Aorta (tissue), 5 donors: ENCODE measurements at places on chromosomes 2 and 18. TPM values are rescaled to one million over a fixed set of nuclear protein-coding genes. Genes with fewer than 3 reads are reported as not detected.

FOXD4L1 gene
- total RNA-seq = 0.16 TPM

- DNase-seq = no peak
Observed at GRCh38 chr2:105274046-105274445, 32.5 kb downstream of the GPR45 start.

GRCh38 chr18:22465859-22466457, 48.2 kb upstream of the CTAGE1 start:
- no peak for DNase-seq

GRCh38 chr2:51490576-51491234, 458.8 kb upstream of the NRXN1 start:
- no peak for DNase-seq

GRCh38 chr2:55810622-55811020, 113.0 kb downstream of the EFEMP1 start:
- DNase-seq = no peak

SERPINB7 gene
- total RNA-seq = not detected

DES gene
- total RNA-seq = 282 TPM

GRCh38 chr2:195646424-195646823, 10.6 kb upstream of the SLC39A10 start:
- DNase-seq = no peak

DNA sequence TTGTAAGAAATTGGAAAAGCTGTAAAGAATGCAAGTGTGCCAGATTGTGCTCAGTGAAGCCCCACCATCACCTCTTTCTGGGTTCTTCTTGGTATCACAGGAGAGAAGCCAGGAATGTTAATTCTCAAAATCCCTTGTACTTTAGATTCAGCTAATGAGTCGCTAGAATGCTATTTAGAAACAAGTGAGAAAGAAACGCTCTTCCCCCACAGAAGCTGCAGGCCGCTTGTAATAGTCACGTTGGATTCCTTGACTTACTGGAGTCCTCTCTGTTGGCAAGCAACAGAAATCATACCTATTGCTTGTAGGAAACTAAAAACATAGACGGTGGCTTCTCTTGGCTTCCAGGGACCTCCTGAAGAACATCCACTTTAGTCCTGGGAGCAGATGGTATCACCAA, 375.6 kb upstream of the LRATD1 start:
- DNase-seq = no peak

GRCh38 chr18:79697976-79698375, 18.4 kb downstream of the CTDP1 start:
- peak; percentile 14 for DNase-seq

EML6 gene
- total RNA-seq = 2.6 TPM

C2orf80 gene
- total RNA-seq = not detected

DNA sequence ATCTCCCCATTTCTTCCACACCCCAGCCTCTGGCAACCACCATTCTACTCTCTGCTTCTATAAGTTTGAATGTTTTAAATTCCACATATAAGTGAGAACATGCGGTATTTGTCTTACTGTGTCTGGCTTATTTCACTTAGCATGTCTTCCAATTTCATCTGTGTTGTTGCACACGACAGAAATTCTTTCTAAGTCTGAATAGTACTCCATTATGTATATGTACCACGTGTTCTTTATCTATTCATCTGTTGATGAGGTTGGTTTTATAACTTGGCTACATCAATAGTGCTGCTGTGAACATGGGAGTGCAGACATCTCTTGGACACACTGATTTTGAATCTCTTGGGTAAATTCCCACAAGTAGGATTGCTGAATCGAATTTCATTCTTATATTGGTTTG, 31.8 kb upstream of the MTX2 start:
- DNase-seq = no peak

GRCh38 chr2:96881349-96882195, 11.7 kb upstream of the SEMA4C start:
- DNase-seq = no peak

DNA sequence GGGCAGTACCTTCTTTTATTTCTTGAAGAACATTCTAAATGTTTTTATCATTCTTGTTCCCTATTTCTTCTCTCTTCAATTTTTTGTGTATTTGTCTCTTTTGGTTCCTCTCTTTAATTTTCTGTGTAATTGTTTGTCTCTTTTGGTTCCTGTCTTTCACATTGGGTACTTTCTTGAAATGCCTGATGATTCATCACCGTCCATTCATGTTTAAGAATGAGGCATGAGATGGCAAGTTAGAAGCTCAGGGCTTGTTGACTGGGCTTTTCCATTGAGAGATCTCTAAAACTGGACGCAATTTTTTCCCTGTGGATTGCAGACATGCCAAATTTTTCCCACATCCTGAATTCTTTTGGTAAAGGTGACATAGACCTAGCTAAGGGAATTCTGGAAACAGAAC, 33.7 kb upstream of the IL1R2 start:
- DNase-seq = no peak
